Inflammatory macrophage (primary cell): ENCODE measurements at places on chromosomes 6 and 20.

DNA sequence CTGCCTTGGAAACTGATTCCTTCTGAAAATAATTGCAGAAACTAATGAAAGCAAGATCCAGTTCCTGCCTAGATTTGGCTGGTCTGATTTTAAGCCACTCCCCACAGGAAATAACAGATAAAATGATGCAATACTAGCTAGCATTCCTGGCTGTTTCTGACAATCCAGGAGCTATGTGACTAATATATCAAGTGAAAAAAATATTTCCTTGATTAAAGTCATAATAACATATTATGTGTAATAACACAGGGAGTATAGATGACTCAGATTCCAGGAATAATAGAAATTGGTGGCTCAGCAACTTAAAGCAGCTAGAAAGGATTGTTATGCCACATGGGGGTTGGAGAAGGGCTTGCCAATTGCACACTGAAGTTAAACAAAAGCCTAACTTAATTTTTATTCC lies 182.7 kb upstream of the SALL4 start:
- peak; percentile 10 for DNase-seq

DNA sequence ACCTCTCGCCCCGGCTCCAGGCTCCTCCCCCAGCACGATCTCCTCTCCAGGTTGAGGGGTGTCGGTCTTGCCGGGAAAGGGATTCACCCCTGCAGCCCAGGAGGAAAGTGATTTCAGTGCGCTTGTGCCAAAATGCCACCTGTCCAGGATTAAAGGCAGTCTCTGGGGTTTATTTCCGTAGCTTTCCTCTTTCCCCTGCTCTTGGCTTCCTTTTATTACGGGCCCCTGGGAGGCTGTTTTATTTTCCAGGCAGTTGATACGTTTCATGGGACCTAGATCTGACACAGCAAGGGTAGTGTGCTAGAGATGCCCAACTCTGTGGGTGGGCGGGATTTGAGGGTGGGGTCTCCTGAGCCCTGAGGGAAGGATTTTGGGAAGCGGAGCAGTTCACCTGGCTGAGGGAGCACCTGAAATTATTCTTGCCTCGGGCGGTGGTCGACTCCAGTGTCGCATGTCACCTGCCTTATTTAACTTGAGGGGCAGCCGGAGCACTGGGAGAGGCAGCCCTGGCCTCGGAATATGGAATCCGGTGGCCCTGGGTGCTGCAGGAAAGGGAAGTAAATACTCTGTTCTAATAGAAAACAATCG lies 9.5 kb upstream of the NKX2-2 start:
- no peak for DNase-seq

DNA sequence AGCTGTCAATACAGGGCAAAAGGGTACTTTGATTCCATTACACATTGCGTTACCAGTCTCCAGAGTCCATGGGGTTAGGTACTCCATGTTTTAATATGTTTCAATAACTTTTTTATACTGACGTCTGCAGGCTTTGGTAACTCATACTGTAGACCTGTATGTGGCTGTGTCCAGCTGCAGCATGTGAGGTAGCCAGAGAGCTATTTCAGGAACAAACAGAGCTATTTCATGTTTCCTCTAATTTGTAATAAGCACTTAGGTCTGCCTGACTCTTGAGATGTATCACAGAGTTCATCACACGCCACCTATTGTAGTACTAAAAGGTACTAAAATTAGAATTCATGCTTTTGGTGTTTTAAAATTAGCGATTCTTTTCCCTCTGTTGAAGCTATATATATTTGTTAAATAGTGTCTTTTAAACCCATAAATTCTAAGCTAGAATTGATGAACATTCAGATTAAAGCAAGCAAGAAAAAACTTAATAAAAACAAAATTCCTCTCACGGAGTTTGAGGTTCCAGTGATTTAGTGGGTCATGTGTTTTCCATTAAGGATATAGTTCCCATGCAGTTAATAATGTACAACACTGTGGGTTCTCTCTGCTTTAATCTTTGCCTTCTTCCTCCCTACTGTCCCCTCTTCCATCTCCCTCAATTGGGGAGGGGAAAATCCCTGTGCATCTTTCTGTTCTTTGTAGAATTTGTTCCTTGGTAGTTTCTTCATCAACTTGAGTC lies 37.0 kb downstream of the FOXO3 start:
- DNase-seq: peak; percentile 52

DNA sequence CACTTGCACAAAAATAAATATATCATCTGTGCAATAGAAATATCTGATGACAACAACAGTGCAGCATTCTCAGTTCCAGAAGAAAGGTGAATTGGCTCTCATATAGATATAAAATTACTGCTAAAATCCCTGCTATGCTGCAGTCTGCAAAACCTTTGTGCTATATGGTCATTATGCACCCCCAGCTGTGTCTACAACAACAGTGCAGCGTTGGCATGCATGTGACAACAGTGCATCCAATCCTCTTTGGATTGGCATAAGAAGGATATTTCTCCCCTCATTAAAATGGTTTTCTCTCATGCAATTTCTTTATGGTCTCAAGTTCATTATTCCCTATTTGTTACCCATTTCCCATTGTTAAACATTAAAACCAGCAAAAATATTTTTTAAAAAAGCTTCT lies 23.1 kb downstream of the OR2B6 start:
- no peak for DNase-seq

DNA sequence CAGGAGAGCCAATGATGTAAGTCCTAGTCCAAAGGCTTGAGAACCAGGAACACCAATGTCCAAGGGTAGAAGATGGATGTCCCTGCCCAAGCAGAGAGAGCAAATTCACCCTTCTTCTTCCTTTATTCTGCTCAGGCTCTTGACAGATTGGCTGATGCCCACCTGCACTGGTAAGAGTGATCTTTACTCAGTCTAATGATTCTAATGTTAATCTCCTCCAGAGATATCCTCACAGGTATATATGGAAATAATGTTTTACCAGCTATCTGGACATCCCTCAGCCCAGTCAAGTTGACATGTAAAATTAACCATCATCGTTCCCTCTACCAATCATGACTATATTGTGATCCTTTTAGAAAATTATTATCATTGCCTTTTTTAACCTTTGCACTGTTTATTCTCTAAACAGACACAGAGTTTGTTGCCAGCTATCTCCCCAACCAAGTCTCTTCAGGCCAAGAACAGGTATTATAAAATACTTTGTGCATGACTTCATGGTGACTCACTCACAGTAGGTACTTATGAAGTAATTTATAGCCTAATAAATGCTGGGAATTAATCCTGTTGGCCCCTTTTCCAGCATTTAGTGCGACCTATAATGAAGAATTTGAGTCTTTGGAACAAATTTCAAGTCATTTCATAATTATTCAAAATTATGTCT lies 26.2 kb upstream of the TSHZ2 start:
- DNase-seq: no peak

DNA sequence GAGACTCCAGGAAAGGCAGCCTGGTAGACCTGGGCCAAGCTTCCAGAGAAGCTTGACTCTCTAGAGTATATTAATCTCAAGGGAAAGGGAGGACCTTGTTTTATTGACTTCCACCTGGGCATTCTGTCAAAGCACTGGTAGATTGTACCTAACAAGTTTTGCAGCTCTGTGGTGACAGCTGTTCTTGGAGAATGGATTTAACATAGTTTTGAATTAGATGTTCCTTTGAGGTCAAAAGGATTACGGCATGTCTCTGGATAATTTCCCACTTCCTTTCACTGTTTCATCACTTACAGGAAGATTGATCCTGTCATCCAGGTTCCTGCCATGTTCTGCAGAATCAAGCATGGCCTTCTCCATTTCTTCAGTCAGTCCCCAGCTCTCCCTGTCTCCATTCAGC lies 246.0 kb downstream of the PHACTR1 start:
- DNase-seq: no peak

DNA sequence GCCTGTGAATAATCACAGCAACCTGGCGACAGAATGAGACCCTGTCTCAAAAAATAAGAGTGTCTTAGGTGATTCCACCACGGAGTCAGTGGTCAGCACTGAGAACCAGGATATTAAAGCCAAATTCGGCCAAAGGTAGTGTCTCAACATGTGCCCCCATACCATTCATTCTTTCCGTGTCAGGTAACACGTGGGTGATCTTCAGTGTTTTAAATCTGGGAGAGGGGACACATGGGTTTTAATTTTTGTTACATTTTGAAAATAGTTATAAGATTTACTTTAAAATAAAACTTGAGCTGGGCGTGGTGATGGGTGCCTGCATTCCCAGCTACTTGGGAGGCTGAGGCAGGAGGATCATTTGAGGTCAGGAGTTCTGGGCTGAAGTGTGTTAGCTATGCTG lies 59.0 kb downstream of the TFAP2C start:
- no peak for DNase-seq

GRCh38 chr20:13996265-13996664 lies 949 bp downstream of the MACROD2 start:
- DNase-seq: no peak

DNA sequence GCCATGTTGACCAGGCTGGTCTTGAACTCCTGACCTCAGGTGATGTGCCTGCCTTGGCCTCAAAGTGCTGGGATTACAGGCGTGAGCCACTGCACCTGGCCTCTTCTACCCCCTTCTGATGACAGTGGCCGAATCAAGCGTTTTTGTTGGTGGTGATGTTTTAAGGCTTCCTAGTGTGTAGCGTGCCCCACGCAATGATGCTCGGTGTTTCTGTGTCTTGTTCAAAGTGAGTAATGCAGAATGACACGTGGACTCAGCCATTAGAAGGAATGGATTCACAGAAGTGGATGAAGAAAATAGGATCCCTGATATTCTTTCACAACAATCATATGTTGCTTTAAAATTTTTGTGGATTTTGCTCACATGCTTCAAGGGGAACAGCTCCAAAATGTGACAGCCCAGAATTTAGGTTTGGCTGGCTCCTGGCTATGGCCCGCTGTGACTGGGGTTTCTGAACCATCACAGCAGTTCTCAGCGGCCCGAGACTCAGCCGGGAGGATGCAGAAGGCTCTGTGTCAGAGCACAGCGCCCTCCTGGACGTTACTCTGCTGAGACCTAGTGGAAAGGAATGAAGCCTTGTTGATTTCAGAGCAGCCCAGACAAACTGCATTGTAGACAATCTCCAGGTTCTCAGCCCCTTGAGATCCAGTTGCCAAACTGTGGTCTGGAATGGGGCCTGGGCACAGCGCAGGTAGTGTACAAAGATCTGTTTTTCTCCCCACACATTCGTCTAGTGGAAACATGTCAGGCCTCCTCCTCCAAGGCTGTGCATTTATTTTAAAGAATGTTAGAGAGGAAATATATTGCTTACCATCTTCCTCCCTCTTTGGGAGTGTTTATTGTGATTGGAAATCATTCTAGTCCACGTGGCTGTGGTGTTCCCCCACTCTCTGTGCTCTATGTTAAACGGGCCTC lies 57.6 kb upstream of the TIAM2 start:
- no peak for DNase-seq

DNA sequence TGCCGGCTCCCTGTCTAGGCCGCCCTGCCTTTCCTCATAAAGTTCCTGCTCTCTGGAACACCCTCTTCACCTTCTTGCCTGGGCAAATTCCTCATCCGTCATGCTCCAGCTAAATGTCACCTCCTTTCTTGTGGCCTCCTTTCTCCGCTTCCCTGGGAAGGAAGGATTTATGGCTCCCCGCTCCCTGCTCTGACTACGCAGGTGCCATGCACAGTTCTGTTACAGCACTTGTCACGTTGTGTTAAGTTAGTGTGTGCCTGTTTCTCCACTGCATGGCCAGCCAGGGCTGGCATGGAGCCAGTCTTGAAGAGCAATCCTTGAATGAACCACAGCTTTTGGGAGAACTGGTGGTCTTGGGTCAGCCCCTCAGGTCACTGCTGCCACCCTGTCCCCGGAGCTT lies 61.7 kb downstream of the CD40 start:
- DNase-seq: no peak

DNA sequence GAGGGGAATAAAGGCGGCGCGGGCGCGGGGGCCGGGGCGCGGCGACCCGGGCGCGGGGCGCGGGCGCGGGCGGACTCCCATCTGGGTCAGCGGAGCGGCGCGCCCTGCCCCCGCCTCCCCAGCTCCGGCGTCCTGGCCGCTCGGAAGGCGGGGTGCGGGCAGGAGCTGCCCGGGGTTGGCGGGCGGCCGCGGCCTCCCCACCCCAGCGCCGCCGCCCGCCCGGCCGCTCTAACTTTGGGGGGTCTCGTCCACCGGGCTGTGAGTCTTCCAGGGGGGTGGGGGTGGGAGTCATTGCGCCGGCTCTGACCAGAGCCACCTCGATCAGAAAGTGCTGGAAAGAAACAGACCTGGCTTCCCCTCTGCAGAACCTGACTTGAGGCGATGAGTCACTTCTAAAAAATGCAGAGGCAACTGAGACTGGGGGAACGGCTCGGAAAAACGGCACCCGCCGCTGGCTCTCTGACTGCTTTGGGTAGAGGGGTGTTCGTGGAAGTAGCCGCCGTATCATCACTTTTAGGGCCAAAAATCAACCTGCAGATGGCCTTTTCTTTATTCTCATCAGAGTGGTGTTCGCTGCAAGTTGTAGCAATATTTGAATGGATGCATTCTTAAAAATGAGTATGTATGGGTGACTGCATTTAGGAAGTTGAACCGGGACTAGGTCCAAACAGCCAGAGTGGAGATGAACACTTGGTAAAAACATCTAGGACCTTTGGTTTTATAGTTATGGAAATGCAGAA lies 667 bp downstream of the CAP2 start:
- no peak for DNase-seq

DNA sequence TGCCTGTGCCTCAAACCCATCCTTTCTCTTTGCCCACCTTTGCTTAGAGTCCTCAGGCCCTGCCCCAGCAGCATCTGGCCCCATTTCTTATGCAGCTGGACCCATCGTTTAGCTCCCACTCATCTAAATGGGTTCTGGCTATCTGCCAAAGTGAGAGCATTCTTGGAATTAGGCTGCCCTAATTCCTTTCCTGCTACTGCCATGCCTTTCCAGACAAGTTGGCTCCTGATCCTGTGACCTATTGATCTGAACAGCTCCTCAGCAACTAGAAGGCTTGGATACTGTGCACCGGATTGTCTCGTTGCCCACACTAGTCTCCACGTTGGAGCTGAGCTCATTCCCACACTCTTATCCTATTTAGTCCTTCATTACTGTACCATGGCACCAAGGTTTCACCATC lies 22.9 kb downstream of the DZANK1 start:
- no peak for DNase-seq

- DNase-seq: no peak
Observed at GRCh38 chr6:36676141-36677058, 2.1 kb upstream of the CDKN1A start.

DNA sequence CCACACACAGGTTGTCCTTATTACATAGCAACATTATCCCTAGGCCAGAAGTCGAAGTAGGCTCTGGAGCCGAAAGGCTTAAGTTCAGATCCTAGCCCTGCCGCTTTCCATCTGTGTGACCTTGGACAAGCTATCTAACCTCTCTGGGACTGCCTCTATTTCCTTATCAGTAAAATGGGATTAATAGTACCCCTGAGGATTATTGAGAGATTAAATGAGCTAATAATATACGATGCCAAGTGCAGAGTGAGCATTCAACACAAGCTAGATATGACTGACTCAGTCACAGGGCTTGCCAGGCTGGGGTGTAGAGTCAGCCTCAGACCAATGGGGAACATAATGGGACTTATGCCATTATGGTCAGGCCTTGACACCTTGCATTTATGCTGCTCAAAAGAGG lies 8.9 kb upstream of the SPATA2 start:
- no peak for DNase-seq

GRCh38 chr20:50794181-50794845 lies 548 bp upstream of the BCAS4 start:
- DNase-seq: no peak
